Hair follicular keratinocyte (primary cell): ENCODE measurements at places on chromosomes 7 and 10. TPM values are rescaled to one million over a fixed set of nuclear protein-coding genes. Genes with fewer than 3 reads are reported as not detected.

Gene CRHR2
- not detected in 2 replicates for total RNA-seq

Gene ITIH5
- not detected in 2 replicates for total RNA-seq

Gene TBC1D12
- total RNA-seq: 5.3 and 6.9 TPM in 2 replicates

Gene SPRN
- 0.16 TPM in 1 of 2 replicates, not detected in the other for total RNA-seq

Gene FGL2
- 0.15 and 0.23 TPM in 2 replicates for total RNA-seq

Gene PDE1C
- 3.4 and 6.7 TPM in 2 replicates for total RNA-seq

Gene TMEM168
- total RNA-seq: 10.1 and 11.9 TPM in 2 replicates

Gene PTER
- 11.3 and 18.6 TPM in 2 replicates for total RNA-seq

Gene FZD1
- total RNA-seq: 2.5 and 4.1 TPM in 2 replicates

Gene CTNNA3
- total RNA-seq: not detected in 2 replicates
